Neural crest cell (in vitro differentiated cells): ENCODE measurements at places on chromosomes 7 and 10. TPM values are rescaled to one million over a fixed set of nuclear protein-coding genes. Genes with fewer than 3 reads are reported as not detected.

The PON1 gene
- not detected in 2 replicates for total RNA-seq

- no peaks in the 10 kb centered on the region for H3K27me3 ChIP-seq
- H3K4me1 ChIP-seq: peaks cover 3% of the 10 kb centered on the region
- H3K27ac ChIP-seq: no peak overlapping the region
- no peak overlapping the region for H3K4me3 ChIP-seq
- no peak for DNase-seq
These were observed 24.5 kb upstream of the ELAPOR2 start for GRCh38 chr7:87083865-87084519.

GRCh38 chr10:103153302-103154197, 39.5 kb downstream of the NT5C2 start:
- H3K4me3 ChIP-seq: peak overlapping the region; percentile 43
- H3K4me1 ChIP-seq: peaks cover 26% of the 10 kb centered on the region
- H3K27ac ChIP-seq: peak overlapping the region; percentile 90
- H3K27me3 ChIP-seq: no peaks in the 10 kb centered on the region
- peaks cover 10% of the 10 kb centered on the region for H3K36me3 ChIP-seq

GRCh38 chr7:42550706-42551470, 313.9 kb upstream of the GLI3 start:
- H3K27me3 ChIP-seq: no peaks in the 10 kb centered on the region
- peaks cover 23% of the 10 kb centered on the region for H3K36me3 ChIP-seq
- H3K27ac ChIP-seq: no peak overlapping the region
- H3K4me1 ChIP-seq: no peaks in the 10 kb centered on the region
- no peak overlapping the region for H3K4me3 ChIP-seq
- DNase-seq: no peak

- H3K27me3 ChIP-seq: no peaks in the 10 kb centered on the region
- no peak overlapping the region for H3K4me3 ChIP-seq
- H3K27ac ChIP-seq: no peak overlapping the region
- H3K4me1 ChIP-seq: peaks cover 45% of the 10 kb centered on the region
These were observed 98.6 kb upstream of the FGFR2 start for GRCh38 chr10:121696854-121697253.

DNA sequence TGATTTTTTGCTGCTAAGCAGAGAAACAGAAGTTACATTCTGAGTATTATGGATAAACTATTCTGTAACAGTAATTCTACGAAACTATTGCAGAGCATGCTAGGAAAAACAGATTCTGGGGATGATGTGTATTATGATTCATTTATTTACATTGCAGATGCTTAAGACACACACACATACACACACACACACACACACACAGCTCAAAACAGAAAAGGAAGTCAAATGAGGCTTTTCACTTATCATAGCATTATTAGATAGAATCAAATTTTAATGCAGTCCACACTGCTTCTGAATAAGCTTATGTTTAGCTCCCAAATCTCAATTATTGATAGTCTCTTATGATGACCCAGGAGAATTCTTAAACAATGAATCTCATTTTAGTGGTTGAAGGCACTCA, 307.2 kb downstream of the HGF start:
- no peak overlapping the region for H3K27ac ChIP-seq
- no peak for DNase-seq
- H3K4me3 ChIP-seq: no peak overlapping the region
- H3K27me3 ChIP-seq: no peaks in the 10 kb centered on the region
- H3K36me3 ChIP-seq: no peaks in the 10 kb centered on the region
